ENCODE measurements at places on chromosomes 11 and 22.
A peak's percentile ranks its signal among the peaks of the same experiment; 100 is the strongest.

- no peak for DNase-seq
Measured at GRCh38 chr11:63705526-63705925, 24.2 kb downstream of the RTN3 start.

DNA sequence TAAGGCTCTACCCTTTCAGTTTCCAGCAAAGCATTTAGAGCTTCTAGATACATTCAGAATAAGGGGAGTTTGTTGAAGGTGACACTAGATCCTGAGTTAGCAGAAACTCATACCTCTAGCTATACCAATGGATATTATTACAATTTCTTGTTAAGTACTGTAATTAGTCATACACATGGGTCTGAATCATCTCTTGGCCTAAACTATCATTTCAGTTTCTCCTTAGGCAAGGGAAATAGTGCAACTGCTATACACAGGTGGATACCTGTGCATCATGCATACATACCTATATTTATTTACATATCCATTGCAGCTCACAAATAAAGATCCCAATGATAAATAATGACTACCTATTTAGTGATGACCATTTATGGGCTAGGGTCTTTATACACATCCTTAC lies 45.1 kb upstream of the PAX6 start:
- DNase-seq = no peak

- DNase-seq = no peak
Measured at GRCh38 chr11:34499719-34500500, 13.7 kb downstream of the ELF5 start.

GRCh38 chr11:4647766-4648165 lies 4.0 kb downstream of the OR51E1 start:
- no peak for DNase-seq

- DNase-seq = no peak
Measured at GRCh38 chr11:77384571-77384970, 83.1 kb upstream of the GDPD4 start.

- DNase-seq = no peak
Measured at GRCh38 chr11:68216171-68216938, 3.3 kb upstream of the KMT5B start.

DNA sequence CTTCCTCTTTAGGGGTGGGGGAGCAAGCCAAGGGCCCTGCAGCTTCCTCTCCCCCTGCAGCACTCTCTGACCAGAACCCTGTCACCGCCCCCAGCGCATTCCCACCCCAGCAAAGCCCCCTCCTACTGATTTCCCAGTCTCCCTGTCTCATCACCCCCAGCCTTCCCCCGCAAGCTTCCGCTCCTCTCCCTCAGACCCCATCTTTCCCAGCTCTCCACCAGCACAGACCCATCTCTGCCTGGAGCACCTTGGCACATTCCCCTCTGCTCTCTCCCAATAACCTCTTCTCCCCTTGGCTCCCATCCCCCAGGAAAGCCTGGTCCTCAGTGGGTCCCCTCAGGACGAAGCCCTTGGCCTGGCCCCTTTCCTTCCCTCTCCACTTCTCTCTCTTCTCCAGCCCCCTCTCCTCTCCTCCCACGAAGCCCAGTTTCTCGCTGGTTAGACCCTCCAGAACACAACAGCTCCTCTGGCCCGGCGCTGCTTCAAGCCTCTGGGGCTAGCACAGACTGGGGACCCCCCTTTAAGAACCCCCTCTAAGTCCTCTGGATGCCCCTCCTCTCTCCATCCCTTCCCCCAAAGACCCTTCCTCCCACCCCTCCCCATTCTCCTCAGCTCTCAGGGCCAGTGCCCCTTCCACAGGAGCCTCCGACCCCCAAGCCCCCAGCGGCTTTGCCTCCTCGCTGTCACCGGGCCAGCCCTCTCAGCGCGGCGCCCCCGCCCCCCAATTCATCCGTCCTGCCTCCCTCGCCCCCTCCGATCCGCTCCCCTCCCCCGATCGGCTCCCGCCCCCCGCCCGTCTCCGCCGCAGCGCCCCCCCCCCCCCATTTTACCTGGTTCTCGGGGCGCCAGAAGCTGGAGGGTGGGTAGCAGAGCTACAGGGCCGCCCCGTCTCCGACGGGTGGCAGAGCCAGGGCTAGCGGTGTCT lies 594 bp downstream of the NRXN2 start:
- DNase-seq = no peak

DNA sequence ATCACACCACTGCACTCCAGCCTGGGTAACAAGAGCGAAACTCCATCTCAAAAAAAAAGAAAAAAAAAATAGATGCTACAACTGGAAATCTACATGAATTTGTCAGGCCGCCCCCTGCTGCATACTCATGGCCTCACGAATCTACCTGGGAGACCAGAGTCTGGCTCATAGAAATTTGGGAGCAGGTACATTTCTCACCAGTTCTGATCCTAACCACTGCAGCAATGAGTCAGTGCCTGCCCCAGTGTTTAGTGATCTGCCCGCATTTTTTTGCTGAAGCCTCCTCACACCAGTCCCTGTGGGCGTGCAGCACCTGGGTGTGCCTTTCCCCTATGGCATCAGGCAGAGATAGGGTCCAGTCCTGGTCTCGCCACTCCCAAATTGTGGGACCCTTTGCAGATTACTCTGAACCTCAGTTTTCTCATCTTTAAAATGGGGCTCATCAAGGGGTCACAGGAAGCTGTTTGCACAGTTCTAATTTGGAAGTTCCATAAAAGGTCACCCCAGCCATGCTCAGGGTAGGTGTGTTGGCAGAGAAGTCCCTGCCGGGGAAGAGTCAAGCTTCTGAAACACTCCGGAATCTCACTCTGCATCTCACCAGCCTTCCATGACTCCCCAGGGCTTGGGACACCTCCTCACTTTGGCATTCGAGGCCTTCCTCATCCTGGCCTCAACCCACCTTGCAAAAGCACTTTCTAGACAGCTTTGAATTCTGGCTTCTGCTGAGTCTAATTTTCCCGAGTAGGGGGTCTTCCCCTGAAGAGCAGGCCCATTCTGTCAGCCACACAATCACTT lies 39.3 kb upstream of the LINC01488 start:
- peak; percentile 7 for DNase-seq

DNA sequence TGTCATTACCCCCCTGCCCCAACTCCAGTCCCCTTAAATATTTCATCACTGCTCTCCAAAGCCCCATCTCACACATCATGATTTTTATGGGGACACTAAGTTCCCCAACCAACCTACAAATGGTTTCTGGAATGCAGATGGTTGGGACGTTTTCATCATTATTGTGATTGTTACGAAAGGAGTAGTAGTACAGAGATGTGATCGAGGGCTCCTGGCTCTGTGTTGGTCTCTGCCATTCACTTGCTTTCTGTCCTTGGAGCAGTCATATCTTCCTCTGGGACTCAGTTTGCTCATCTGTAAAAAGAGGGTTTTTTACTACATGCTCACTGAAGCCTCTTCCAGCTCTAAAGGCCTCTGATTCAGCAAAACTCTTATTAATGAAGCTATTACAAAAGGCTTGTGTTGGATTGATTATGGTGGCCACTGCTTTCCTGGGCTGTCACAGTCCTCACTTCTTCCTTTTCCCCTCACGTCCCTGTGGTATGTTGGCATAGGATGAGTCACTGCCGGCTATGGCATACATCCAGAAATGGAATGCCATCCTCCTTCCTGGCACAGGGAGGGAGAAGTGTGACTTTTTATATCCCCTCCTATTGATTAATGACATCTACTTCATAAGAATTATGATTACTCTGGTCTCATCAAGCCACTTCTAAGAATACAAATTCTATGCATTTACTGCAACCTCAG lies 593.7 kb downstream of the METTL15 start:
- no peak for DNase-seq

DNA sequence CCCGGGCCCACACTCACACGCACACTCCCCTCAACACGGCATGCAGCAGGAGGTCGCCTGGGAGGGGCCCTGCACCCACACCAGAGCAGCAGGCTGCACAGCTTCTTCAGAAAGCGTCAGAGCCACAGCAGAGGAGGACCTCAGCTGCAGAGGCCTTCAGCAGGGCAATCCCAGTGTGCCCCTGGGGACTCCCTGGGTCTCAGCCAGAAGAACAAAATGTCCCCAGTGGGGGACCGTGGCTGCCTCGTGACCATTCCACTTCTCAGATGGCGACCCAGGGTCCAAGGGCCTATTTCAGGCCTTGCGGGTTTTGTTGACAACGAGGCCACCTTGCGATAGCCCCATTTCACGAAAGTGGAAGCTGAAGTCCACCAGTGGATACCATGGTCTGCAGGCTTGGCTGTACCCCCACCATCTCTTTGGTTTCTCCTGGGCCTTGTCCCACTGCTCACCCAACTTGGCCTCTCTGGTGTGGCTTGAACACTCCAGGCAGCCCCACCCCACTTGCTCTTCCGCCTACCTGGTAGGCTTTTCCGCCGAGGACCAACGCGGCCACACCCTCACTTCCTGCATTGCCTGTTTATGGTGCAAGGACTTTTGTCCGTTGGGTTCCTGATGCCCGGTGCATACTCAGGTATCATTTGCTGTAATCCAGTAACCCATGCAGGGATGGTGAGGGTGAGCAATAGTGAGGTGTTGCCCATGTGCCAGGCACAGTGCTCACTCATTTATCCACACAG lies 38.1 kb downstream of the MB start:
- DNase-seq = no peak

- DNase-seq = no peak
Measured at GRCh38 chr11:100695911-100696310, 8.8 kb downstream of the ARHGAP42 start.

- no peak for DNase-seq
Measured at GRCh38 chr11:846496-847098, 3.9 kb downstream of the TSPAN4 start.

- no peak for DNase-seq
Measured at GRCh38 chr11:68193018-68193417, 20.1 kb downstream of the KMT5B start.

DNA sequence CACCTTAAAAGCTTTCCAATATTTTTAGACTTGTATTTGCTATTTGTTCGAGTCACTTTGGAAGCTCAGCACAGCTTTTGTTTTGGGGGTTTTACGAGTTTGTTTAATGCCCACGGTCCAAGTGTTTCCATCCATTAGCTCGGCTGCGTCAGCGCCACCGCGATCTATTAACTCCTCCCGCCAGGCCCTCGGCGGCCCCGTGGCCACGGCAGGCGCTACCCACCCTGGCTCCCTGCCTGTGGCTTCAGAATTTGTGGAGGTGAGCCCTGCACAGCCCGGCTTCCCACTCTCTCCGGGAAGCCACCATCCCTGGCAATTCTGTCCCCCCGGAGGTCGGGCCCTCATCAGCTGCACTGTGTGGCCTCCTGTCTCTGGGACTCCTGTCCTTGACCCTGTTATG lies 648.5 kb downstream of the BRD1 start:
- DNase-seq = no peak

- no peak for DNase-seq
Measured at GRCh38 chr11:13280092-13280722, 2.6 kb downstream of the BMAL1 start.

DNA sequence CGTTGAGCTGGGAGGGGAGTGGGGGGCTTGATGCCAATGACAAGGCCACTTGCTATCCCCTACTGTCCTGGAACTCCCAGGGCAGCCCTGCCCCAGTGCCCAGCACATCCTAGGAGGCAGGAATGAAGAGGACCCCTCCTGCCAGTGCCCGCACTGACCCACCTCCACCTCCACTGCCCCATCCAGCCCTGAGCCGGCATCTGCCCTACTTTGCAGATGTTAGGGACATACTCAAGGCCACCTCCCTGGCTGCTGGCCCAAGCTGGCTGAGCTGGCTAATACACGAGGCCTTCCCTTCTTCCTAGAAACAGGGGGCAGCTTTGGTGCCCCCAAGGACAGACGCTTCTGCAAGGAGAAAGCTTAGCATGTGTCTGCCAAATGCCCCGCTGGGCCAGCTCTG lies 10.8 kb downstream of the DHCR7 start:
- no peak for DNase-seq

DNA sequence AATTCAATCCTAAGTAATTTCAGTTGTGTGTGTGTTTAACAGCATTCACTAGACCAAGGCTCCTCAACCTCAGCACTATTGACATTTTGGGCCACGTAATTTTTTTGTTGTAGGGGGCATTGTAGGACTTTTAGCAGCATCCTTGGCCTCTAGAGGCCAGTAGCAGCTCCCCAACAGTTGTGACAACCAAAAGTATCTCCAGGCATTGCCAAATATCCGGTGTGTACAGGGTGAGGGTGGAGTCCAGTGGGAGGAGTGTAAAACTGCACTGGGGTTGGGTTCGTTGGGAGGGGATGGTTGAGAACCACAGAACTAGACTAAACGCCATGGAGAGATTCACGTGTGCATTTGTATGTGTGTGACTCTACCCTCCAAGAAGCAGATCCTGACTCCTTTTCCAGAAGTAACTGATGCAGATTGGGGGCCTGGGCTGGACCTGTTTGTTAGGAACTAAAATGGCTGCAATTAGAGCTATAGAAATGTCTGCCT lies 5.9 kb upstream of the PHF21A start:
- peak; percentile 63 for DNase-seq

GRCh38 chr11:121626507-121626875 lies 173.7 kb upstream of the SORL1-AS1 start:
- no peak for DNase-seq

DNA sequence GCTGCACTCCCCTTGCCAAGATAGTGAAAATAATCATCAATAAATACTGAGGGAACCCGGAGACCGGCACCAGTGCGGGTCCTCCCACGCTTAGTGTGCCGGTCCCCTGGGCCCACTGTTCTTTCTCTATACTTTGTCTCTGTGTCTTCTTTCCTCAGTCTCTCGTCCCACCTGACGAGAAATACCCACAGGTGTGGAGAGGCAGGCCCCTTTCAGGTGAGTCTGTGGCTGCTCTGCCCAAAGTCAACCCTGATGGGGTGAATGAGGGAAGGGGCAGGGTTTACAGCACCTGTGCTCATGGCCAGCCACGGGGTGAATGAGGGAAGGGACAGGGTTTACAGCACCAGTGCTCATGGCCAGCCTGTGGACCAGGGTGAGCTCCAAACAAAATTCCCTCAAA lies 4.7 kb downstream of the BET1L start:
- DNase-seq = no peak

GRCh38 chr11:69950120-69950519 lies 128.0 kb upstream of the ANO1 start:
- peak; percentile 21 for DNase-seq

GRCh38 chr22:42317691-42318547 lies 47.5 kb upstream of the TCF20 start:
- no peak for DNase-seq

DNA sequence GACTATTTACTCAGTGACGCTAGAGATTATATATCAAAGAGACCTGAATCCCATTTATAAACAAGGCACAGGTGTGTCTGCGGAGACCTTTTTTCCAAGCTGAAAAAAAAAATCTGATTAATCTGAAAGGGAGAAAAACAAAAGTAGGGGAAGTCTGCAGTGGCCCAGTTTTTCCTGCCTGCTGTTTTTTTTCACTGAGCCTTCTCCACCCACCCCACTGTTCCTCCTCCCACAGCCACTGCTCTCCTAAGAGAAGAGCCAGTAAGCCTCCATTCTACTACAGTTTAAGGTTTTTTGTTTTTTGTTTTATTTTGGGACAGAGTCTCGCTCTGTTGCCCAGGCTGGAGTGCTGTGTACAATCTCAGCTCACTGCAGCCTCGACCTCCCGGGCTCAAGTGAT lies 18.4 kb downstream of the ARFGAP2 start:
- no peak for DNase-seq

Data from T-helper 2 cell treated with Interferon-gamma antibody and Interleukin-4, amounts not matched to agents 5 μg/mL and 100 μg/mL, for 36 hours (primary cell).